ENCODE measurements at places on chromosomes 1 and 21. TPM values are rescaled to one million over a fixed set of nuclear protein-coding genes. Genes with fewer than 3 reads are reported as not detected.

DNA sequence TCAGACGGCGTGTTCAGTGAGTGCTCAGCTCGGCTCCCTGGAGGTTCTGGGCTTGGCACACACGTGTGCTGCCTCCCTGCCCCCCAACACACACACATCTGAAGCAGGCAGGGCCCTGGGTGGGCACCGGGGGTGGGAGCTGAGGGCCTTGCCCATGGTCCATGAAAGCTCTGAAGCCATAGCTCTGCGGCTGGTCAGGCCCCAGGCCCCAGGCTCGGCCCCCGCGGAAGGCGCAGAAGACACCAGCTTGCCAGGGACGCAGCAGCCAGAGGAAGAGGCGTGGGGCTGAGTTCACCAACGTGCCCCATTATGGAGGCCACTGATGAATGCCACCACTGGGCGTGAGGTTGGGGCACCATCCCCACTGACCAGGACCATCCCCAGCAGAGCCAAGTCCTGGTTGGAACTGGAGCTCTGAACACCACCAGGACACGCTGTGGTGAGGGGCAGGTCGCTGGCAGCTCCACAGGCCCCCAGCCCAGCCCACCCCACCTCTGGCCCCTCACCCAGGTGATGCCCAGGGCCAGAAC, 4.2 kb downstream of the AURKAIP1 start:
- DNase-seq: no peak

DNA sequence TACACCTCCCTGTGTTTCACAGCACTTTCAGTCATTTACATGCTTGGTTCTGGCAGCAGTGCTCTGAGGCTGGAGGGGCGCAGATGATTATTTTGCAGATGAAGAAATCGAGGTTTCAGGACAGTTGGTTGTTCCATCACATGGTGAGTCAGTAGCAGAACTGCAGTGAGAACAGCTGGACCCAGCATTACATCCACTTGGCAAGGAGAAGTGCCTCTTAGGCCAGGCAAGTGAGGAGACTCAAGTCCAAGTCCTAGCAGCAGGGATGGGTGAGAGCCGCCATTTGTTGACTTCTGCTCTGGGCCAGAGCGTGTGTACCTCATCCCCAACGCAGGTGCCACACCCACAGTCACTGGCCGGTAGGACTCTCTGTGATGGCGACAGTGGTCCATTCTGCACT, 26.8 kb upstream of the EPHA8 start:
- peak; percentile 26 for DNase-seq

DNA sequence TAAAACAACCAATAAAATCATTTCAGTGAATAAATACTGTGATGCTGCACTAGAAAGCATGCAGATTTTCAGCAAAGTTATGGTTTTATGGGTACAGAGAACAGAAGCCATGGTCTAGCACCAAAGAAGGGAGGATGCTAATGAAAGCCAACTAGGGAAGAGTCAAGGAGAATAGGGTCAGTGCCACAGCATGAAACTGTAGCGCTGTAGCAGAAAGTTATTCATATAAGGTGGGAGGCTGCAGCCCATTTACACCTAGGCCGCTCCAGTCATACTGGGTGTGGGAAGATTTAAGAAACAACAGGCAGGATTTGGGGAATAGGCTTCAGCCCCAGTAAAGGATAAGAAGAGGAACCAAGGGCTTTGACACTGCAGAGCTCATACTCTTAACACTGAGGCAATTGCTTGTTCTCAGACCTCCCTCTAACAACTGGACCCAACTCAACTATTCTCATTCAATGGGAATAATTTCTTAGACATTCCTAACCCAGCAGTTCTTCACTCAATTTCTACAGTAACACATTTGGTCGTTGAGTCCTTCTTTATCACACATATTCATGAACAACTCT, 4.4 kb downstream of the IFI16 start:
- DNase-seq: no peak

DNA sequence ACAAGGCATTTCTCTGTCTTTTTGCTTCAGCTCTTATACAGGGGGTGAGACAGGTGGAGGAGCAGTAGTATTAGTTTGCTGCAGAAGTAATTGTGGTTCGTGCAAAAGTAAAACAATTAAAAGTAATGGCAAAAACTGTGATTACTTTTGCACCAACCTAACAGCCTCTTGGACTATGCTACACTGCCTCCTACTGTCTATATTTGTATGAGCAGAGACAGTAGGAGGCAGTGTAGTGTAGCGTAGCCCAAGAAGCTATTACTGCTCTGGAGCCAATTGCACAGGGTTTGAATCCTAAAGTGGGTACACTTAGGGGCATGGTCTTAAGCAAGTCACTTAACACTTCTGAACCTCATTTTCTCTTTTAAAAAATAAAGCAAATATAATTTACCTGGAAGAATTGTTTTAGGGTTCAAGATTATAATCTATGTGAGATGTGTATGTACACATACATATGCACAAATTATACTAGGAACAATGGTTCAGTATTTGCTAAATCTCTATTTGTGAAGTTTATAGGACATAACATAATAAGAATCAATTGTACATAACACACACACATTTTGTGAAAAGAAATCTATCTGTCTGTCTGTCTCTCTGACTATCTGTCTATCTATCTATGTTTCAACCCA, 103.8 kb downstream of the BRINP3 start:
- DNase-seq: peak; percentile 38

C1orf56 gene
- 0.54 TPM for total RNA-seq

DNA sequence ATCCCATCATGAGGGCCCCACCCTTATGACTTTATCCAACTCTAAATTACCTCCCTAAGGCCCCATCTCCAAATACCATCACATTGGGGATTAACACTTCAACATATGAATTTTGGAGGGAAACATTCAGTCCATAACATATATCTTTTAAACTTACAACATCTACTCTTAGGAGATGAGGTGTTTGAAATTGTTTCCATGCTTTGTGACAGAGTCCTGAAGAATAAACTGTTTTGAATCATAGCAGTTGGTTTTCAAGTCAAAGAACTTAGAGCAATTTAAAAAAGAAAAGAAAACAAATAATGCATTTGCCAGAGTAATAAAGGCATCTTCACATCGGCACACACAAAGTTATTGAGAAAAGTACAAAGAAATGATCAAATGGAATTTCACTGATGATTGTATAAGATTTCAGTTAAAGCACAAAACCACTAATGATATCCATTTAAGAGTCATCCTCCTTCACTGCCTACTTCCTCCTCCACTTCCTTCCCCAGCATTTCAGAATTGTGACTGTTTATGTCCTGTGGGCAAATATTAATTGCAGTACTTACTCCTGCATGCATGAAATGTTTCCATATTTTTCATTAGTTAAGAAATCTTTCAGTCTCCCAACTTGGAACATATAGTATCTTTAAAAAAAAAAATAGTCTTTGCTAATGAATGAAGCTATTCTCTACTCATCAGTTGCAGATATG, 202.0 kb downstream of the LRRC40 start:
- DNase-seq: no peak

NKAIN1 gene
- total RNA-seq: under 0.01 TPM
